Activated CD4-positive, alpha-beta T cell treated with anti-CD3 and anti-CD28 coated beads, Interleukin-2, amount 10 ng/mL, durations not matched to agents 24 days and 14 days (primary cell): ENCODE measurements at places on chromosomes 7 and 10. TPM values are rescaled to one million over a fixed set of nuclear protein-coding genes. Genes with fewer than 3 reads are reported as not detected.

- DNase-seq = no peak
Observed at GRCh38 chr7:155136619-155137243, 66.6 kb downstream of the HTR5A start.

DNA sequence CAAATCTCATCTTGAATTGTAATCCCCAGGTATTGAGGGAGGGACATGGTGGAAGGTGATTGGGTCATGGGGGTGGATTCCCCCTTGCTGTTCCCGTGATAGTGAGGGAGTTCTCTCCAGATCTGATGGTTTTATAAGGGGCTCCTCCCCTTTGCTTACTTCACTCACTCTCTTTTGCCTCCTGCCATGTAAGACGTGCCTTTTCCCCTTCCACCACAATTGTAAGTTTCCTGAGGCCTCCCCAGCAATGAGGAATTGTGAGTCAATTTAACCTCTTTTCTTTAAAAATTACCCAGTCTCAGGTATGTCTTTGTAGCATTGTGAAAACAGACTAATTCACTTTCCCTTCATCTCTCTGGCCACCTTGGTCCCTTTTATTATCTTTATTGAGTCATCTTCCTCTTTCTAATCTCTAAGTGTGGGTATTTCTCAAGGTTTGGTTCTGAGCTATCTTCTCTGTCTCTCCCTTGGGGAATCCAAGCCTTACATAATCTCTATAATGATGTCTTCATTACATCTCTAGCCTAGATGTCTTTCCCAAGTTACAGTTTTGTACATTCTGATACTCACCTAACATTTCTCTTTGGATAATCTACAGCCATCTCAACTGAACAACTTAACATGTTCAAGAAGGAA is 99.1 kb upstream of the JCAD start:
- no peak for DNase-seq

FAM180A gene
- not detected in 2 replicates for total RNA-seq

SEMA3A gene
- 0.14 and 0.26 TPM in 2 replicates for total RNA-seq
